ENCODE measurements at places on chromosomes 7 and 10.

GRCh38 chr7:34156336-34156735 lies 251.0 kb downstream of the BMPER start:
- no peak for DNase-seq

GRCh38 chr7:116578526-116578925 lies 53.7 kb downstream of the CAV1 start:
- DNase-seq = no peak

DNA sequence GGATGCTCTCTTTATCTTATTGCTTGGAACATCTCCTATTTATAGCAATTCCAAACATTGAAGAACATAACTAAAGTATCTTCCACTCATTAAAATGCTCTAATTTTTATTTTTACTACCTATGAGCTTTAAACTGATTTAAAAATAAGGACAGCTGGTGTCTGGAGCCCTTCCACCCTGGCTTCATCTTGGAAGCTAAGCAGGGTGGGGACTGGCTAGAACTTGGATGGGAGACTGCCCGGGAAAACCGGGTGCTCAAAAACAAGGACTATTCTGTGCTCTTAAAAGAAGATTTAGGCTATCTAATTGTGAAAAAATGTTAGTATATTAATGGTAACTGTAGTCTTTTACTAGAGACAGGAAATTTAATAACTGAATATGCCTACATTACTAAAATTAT lies 69.2 kb downstream of the ARMC3 start:
- no peak for DNase-seq

DNA sequence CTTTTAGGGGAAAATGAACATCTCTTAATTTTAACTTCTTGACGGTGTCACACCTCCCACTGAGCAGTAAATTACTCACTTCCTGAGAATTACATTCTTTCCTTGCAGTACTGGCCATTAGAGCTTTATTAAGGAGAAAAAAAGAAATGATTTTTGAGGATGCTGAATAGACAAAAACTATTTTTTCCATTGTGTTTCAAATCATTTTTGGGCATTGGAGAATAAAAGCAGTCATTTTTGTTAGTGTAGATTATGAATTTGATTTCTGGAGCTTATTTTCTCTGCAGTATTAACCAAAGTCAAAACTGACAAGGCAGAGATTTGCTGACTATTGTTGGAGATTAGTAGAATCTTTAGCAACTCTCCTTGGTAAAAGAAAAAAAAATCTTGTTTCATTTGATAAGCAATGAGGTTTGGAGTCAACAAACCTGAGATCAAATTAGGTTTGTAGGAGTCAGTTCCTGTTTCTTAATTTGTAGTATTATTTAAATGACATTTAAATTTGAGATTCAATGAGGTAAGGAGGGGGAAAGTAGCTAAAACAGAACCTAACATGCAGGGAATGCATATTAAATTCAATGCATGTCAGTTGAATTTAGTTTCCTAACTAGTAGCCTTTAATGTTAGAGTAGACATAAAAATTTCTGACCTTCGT lies 70.6 kb downstream of the AP3M1 start:
- no peak for DNase-seq

GRCh38 chr10:6823770-6824169 lies 243.7 kb upstream of the PRKCQ start:
- no peak for DNase-seq

DNA sequence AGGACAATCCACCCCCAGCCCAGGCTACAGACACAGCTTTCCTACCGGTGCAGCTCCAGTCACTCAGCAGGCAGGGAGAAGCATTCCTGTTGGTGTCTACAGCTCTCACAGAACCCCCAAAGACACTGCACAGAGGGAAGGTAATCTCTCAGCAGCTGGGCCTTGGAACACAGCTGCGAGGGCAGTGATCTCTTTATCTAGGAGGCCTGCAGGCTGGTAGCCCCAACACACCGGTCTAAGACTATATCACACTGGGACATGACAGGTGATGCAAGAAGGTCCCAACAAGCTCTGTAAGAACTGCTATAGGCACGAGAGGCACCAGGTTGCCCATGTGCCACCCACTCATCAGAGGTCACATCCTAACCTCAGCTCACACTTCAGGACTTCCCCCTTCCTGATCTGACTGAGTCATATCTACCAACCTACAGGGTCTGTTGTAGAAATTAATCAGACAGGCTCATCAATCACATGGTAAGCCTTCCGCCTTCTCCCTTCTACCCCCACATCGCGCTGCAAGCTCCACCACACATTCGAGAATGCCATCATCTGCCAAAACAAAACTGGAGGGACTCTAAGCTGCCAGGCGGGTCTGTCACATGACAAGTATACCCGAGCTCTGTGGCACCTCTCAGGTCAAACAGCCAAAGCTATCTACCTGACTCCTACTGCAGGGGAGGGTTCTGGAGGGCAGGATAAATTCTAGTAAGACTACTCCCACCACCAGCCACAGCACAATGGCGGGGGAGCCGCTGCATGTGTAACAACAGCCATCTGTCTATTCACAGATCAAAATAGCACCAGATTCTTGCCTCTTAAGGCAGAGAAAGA lies 26.1 kb downstream of the FAM53B start:
- no peak for DNase-seq

DNA sequence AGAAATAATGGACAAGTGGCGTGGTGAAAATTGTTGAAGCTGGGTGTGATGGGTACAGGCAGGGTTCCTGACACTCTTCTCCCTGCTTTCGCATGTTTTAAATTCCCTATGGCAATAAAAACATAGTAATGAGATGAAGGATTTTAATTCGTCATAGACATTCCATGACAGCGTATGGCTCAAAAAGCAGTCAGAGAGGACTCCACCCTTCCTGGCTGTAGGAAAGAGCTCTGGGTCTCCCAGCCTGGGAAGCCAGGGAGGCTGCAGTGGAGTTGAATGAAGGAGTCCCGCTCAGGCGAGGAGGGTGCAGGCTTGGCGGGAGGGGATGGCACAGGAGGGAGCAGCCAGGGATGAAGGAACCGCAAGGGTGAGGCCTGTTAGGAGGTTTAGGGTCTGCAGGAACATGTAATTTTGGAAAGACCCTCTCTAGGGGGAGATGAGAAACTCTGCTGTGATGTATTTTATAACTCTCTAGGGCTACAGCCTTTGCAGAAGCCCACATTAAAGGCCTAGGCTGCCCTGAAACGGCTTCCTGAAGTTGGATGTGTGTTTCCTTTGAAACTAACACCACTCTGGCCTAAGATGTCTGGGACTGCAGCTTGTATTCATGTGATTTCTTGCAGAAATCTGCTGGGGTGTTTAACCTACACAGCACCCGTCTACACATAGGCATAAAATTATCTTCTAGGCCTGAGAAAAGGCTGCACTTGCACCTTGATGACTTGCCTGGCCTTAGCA lies 7.6 kb upstream of the LARP4B start:
- no peak for DNase-seq

Measured in HS-27A (cell line).